Muscle of leg (tissue), 16 donors: ENCODE measurements at places on chromosomes 1 and 21. TPM values are rescaled to one million over a fixed set of nuclear protein-coding genes. Genes with fewer than 3 reads are reported as not detected.
A peak's percentile ranks its signal among the peaks of the same experiment; 100 is the strongest.

Gene FBLIM1
- polyA plus RNA-seq: 27.5 TPM

Gene FCER1A
- 1.1 TPM for polyA plus RNA-seq

DNA sequence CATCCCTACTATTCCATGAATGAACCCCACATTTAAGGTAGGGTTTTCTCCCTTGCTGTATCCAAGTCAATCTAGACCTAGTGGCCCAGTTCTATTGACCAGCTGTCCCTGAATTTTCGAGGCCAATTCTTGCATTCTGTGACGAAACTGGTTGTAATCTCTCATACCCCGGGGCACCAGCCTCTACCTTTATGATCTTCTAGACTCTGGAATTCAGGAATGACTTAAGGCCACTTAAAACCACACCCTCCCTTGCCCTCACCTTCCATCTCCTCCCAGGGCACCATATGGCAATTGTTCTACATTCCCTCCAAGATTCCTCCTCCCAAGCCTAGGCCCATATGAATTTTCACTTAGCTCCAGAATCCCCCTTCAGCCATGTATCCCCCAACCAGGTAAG, 48.9 kb downstream of the RHOU start:
- DNase-seq: no peak

DNA sequence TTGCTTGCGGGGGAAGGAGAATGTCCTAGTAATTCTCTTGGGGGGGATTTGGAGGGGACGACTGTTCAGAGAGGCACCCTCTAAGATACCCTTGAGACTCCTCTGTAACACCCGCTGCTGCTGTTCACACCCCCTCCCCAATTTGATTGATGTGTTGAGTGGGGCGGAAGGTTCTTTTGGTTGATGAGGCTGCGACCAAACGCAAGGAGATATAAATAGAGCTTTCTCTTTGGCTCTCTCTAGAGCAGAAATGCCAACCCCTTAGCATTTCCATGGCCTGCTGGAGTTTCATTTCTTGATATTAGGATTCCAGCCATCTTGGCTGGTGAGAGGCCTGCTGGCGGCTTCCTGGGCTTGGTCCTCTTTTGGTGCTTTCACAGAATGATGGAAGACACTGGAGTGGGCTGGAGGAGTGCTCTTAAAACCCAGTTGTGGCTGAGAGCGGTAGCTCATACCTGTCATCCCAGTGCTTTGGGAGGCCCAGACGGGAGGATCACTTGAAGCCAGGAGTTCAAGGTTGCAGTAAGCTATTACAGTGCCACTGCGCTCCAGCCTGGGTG, 2.0 kb downstream of the PIK3CD start:
- no peak for DNase-seq

DNA sequence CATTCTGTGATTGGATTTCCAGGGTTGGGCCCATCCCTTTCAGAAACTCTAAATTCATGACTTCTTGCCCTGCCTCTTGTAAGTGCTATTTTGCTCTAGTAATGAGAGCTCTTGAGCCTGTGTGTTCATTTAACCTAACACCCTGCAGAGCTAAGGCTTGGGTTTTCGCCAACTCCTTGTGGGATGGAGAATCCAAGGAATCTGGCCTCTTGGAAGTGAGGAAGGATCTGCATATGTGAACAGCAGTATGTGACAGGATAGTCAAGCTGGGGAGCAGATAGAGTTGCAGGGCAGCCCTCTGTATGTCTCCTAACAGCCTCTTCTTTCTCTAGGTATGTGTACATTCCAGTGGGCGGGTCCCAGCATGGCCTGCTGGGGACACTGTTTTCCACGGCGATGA, 258.9 kb downstream of the HHAT start:
- peak; percentile 30 for DNase-seq

DNA sequence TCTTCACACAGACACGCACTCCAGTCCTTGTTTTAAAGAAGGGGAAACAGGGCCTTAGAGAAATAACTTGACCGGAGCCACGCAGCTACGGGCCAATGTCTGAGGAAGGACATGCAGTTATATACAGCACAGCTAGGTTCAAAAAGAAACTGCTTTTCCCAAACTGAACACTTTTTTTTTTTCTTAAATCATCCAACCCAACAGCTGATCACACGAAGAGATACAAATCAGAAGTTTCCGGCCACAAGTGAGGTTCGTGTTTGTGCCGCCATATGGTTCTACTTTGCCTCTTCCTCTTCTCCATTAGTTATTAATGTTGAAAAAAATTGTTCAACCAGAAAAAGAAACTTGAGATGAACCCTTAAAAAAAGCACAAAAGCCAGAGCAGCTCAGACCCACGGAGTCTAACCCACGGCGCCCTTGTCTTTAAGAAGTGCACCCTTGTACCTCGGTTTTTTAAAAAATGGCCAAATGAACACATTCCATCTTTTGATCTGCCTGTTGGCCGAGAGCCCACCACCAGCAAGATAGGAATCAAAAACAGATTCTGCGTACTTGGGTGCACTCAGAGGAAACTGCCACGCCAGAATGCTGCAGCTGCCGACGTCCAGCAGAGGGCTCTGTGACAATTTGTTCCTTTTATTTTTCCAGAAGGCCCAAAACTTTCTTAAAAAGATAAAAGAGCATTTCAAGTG, 78.9 kb downstream of the SLC66A1 start:
- peak; percentile 94 for DNase-seq

GRCh38 chr1:217917281-217917887, 286.2 kb downstream of the SPATA17 start:
- DNase-seq: no peak
